ENCODE measurements at places on chromosomes 4 and X.

GRCh38 chrX:19514791-19515614, at the start of gene MAP3K15:
Gene MAP3K15, minus strand, starts transcription at chrX:19515508. Its CDS starts 247 bp downstream, at chrX:19515261.
- no peak for DNase-seq

DNA sequence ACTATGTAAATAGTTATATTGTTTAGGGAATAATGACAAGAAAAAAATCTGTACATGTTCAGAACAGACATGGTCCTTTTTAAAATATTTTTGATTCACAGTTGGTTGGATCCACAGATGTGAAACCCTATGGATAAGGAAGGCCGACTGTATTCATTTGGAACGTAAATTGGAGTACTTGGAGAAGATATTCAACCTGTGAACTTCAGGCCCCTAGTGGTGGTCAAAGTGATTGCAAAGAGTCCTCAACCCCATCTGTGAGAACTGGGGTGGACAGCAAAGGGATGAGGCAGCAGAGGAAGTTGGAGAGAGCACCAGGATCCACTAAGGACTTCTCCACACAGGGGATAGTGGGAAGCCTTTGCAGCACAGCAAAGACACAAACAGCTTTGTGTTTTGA, 6.2 kb upstream of the CXCL13 start:
- DNase-seq, result no peak

GRCh38 chrX:22069586-22069985, 37.5 kb downstream of the PHEX start:
- no peak for DNase-seq

GRCh38 chr4:150439451-150439933, 142.5 kb upstream of the MAB21L2 start:
- no peak for DNase-seq

- no peak for DNase-seq
Observed at GRCh38 chrX:117522725-117523700, 593.6 kb downstream of the KLHL13 start.

GRCh38 chr4:68267433-68267944, 22.0 kb upstream of the TMPRSS11B start:
- no peak for DNase-seq

DNA sequence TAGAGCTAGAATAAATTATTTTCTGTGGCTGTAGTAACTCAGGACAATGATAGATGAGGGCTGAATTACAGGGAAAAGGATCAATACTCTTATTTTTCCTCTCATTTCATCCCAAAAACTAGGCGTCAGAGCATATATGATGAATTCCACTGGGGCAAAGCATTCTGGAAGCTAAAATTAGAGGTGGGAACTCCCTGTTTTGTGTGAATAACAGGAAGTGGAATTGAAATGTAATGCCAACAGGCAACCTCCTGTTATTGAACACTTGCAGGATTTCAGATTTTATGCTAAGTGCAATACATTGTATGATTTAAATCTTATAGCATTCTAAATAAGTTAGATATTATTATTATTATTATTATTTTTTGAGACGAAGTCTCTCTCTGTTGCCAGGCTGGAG, 20.9 kb downstream of the HSD17B11 start:
- DNase-seq, result no peak

- no peak for DNase-seq
Observed at GRCh38 chrX:102599951-102600579, 750 bp downstream of the ARMCX5 start.

DNA sequence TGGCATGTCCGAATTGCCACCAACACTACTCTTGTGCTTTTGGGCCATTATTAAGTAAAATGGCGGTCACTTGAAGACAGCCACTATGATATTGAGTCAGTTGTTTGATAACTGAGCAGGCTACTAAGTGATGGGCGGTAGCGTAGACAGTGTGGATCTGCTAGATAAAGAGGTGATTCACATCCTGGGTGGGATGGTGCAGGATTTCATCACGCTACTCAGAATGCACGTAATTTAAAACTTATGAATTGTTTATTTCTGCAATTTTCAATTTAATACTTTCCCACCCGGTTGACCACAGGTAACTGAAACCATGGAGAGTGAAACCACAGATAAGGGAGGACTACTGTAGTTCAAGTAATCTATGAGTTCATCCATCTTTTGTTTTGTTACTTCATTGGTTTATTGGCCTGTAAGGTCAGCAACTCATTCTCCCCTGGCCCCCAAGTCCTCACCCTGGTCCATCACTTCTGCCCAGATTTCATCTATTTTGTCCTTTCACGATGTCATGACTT, 2.9 kb downstream of the ARAF start:
- no peak for DNase-seq

GRCh38 chrX:53379747-53380146, 42.7 kb downstream of the SMC1A start:
- no peak for DNase-seq

DNA sequence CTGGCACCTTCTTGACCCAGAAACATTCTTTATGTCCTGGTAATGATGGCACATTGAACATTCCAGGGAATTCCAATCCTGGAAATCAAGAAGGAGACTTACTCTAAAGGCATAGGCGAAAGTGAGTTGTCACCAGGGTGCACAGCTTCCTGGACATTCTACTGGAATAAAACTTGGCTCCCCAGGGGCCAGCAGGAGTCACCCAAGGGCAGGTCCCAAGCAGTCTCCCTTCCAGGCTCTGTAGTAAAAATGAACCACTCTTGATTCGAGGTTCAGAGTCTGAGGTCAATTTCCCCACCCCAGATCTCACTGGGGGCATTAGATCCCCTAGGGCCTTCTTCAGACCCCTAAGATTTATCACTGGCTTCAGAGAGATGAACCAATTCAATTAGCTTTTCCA, 338.7 kb upstream of the GATB start:
- no peak for DNase-seq

DNA sequence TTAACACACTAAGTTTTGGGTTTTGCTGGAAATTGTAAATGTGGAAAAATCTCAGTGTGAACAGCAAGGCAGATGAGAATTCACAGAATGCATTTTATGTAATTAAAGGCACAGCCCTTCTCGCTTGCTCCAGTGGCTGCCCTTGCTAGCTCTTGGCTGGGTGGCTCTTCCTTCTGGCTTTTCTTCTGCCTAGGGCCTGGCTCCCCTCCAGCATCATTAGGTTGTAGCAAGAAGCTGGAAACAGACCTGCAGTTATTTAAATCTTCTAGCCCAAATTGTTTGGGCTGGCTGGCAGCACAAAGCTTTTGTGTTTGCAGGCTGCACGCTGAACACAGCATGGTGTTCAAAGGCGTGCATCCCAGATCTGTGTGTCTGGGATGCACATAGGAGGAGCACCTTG, 56.5 kb downstream of the LIMCH1 start:
- no peak for DNase-seq

DNA sequence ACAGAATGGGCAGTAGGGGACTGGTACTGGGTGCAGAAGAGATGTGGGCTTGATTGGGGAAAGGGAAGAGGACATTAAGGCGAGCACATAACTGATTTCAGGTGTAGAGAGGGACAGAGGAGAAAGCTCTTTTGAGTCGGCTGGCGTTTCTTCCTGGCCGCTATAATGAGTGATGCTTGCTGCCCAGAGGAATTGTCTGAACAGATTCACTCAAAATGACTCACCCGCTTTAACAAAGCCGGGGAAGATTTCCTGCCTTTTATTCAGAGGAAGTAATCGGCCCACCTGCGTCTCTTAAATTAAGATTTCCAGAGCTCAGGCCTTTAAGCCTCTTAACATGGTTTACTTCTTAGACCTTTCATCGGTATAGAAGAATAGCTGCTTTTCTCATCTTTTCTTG, 102.1 kb upstream of the AP1S2 start:
- DNase-seq, result no peak

- DNase-seq, result peak; percentile 32
Observed at GRCh38 chrX:53312946-53313727, 31.8 kb upstream of the IQSEC2 start.

- DNase-seq, result no peak
Observed at GRCh38 chr4:142840516-142841123, 5.5 kb downstream of the INPP4B start.

- no peak for DNase-seq
Observed at GRCh38 chr4:80419946-80420345, 84.4 kb downstream of the CFAP299 start.

DNA sequence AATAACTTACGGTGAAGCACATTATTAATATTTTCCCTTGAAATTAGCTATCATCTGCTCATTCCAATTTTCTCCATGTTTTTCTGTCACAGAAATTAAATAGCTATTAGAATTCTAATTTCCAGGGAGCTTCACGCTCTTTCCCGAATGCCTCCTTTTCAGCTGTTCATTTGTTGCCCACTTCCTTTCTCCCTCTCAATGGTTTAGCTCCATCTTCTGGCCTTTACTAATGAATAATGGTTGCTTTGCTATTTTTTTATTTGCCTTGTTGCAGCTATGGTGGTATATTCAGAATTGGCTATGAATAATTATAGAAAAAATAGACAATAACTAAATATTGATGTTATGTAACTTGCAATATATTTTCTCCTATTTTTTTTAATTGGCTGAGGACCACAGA, 70.5 kb downstream of the GRIA2 start:
- DNase-seq, result no peak

- no peak for DNase-seq
Observed at GRCh38 chr4:126264839-126265238, 950.1 kb downstream of the FAT4 start.

GRCh38 chr4:6959261-6959660, 49.6 kb downstream of the TBC1D14 start:
- DNase-seq, result no peak

GRCh38 chr4:70449220-70449619, 22.8 kb upstream of the MUC7 start:
- no peak for DNase-seq

DNA sequence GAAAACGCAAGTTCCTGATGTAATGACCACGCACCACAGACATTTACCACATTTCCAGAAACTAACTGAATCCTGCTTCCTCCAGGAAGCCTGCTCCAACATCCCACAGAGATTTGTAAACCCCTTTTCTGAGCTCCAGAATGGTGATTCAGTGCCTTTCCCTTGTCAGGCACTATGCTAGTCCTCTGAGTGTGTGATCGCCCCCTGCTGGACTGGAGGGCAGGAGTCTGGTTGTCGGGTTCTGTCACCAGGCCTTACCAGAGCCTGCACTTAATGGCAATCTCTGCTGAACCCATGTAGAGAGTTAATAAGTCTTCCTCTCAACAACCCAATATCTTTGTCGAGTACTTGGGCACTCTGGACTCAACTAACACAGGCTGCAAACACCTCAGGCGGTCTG, 14.5 kb upstream of the KDM5C start:
- no peak for DNase-seq

DNA sequence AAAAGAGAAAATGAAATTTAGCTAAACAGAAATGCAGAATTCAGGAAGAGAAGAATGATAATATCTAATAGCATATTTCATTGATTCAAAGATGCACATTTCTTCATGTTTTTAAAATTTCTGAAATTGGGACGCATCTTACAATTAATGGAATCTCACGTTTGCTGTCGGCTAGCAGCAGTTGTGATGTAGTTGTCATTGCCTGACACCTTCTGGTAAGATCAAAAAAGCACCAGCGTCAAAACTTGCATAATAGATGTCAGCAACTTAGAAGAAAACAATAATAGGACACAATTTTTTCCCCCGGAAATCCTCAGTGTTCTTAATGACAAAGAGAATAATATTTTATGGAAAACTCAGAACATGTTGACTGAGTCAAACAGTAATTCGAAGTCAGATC, 29.8 kb upstream of the SLC7A3 start:
- no peak for DNase-seq

DNA sequence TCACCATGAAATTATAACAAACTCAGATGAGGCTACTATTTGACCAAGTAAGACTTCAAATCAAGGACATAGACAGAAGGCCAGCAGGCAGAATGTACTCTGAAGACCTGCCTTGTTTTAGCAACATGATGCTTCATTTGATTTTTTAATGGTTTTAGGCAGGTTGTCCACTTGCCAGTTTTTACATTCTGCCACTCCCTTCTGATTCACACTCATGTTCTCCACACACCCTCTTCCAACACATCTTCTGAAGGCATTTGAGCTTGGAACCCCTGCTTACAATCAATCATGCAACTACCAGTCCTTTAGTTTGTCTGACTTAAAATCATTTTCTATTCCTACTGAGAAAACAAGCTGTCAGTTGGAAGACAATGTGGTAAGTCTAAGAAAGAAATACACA, 114.9 kb upstream of the SMIM31 start:
- no peak for DNase-seq

DNA sequence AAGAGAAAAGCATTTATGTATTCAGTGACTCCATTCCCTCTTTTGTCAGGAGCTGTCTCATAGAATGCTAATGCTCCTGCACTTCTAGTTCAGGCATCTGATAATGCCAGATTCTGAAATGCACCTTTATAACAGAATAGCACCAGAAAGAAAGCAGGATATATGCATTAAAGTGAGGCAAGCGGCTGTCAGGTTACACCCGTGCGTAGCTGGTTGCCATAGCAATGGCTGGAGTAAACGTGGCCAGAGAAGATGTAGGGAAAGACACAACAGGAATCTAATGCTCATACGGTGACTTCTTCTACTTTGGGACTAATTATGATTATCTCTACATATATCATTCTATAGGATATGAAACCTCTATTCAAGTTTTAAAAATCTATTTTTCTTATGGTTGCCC, 5.9 kb downstream of the EMCN start:
- DNase-seq, result no peak

DNA sequence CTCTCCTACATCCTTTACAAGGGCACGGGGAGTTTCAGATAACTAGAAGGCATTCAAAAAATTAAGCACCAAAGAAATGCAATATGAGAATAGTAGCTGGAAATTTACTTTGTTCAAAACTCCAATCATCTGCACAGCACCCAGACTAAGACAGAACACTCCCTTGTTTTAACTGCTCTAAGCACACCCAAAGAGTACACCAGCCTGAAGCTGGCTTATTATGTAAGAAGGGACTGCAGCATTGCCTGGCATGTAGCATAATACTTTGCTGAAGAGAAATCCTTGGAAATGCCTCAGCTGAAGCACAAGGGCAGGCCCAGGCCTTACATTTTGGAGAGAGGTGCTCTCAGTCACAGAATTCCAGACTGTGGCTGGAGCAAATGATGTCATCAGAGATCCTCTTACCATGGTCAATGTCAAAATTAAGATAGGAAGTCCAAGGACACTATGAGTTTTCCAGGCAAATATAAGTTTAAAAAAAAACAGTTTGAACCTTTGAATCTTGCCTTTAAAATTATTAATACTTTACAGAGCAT, 14.8 kb downstream of the ARHGEF6 start:
- no peak for DNase-seq

DNA sequence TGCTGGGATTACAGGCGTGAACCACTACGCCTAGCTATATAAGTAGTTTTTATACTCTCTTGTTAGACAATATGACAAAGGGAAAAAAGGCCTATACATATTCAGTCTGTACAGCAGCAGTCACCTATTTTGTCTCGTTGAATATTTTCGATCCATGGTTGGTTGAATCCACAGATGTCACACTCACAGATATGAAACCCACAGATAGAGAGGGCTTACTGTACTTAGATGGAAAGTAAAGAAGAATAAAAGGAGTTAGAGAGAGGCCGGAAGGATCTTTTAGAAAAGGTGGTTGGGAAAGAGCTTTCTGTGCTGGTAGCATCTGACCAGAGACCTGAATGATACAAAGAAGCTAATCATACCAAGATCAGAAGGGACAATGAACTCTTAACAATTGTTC, 38.3 kb upstream of the SPINK2 start:
- DNase-seq, result no peak
